ENCODE measurements at places on chromosomes 4 and X. TPM values are rescaled to one million over a fixed set of nuclear protein-coding genes. Genes with fewer than 3 reads are reported as not detected.

GRCh38 chrX:37906357-37906756, 59.0 kb upstream of the DYNLT3 start:
- DNase-seq: no peak

Gene EDA
- total RNA-seq: 5.2 TPM

- DNase-seq: no peak
Measured at GRCh38 chr4:76309939-76310550, 3.5 kb downstream of the STBD1 start.

GRCh38 chr4:158597879-158598596, 73.6 kb downstream of the C4orf46 start:
- DNase-seq: no peak

- no peak for DNase-seq
Measured at GRCh38 chr4:40720351-40720750, 29.4 kb upstream of the NSUN7 start.

All from HCT116 (cell line).